ENCODE measurements at places on chromosomes 5 and 9.

DNA sequence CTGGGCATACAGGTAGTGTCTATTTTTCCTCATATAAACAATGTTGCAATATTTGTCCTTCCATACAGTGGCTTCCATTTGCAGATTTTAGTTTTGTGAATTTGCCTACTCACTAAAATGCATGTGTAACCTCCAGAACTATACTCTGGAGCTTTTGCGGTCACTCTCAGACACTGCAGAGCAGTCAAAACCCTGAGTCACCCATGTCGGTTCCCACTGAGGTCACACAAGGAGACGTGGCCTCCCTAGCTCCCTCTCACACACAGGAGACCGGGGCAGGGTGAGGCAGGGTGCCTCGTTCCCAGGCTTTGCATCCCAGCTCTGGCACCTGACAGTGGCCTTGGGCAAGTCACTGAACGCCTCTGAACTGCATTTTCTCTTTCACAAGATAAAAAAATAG is 55.5 kb upstream of the ZNF354A start:
- no peak for DNase-seq

- peak; percentile 76 for DNase-seq
Observed at GRCh38 chr9:131719262-131719908, 20.5 kb downstream of the RAPGEF1 start.

DNA sequence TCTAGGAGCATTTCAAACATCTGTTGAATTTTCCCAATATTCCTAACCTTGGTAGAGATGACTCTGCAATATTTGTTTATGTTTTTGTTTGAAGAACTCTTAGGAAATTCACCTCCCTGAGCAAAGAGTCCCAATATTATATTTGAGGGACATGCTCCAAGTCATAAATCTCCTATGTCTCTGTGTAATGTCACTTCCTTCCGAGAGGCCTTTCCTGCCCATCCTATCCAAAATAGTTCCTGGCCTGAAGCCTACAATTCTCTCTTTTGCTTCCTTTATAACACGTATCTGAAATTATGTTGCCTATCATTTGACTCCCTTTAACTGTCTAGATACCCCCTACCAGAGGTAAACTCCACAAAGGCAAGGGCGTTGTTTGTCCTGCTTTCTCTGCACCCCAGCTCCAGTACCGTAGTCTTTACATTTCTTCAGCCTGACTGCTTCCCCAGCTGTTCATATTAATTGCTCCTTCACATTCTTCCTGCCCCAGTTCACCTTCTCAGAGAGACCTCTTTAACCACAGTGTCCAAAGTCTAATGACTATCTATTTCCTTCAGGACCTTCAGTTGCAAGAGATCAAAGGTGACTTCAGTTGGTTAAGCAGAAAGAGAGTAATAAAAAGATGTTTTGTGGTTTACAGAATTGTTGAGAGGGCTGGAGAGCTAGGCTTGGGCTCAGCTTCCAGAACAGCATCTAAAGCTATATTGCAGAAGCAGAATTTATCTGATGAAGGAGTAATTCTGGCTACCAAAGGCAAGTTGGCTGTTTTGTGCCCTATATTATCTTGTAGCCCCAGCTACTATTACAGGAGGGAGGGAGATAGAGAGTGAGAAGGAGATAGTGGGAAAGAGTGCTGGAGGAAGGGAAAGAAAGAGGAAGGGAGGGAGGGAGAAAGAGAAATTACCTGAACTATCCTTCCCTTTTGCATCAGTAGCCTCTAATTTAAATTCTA is 109.3 kb upstream of the TMEM161B start:
- no peak for DNase-seq

DNA sequence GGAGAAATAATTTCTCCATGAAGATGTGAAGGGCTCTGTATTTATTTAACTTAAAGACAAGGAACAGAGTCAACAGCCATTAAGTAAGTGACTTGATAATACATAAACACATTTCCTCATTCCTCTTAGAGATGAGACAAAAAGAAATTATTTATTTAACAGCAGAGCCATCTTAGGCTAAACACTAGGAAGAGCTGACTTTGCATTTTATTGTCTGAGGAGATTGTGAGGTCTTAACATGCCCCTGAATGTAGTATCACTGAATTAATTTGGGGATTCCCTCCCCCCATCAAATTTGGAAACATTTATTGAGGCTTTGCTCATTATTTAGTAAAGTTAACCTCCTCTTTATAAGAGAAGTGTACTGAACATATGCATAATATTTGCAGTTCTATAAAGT is 35.2 kb downstream of the TAS2R1 start:
- DNase-seq, result no peak

DNA sequence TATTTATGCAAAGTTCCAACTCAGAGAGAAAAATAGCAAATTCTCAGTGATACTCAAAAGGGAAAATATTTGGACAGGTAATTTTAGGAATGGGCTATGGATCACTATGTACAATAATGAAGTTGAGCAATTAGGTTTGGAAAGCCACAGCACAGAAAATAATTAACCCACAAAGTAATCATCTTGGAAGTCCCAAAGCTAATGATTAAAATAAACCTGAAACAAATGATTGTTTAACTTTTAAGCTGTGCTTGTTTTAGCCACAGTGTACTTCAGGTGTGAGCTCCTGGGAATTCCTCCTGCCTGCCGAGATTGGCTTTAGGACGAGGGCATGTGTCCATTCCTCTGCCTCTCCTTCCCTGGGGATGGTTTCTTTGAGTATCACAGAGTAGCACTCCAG is 403.9 kb downstream of the ZSWIM6 start:
- DNase-seq, result no peak

- no peak for DNase-seq
Observed at GRCh38 chr5:74618106-74618505, 22.4 kb downstream of the ENC1 start.

- peak; percentile 59 for DNase-seq
Observed at GRCh38 chr9:133147412-133148198, 16.1 kb downstream of the GBGT1 start.

GRCh38 chr5:6736524-6737042 is 23.4 kb downstream of the TENT4A start:
- DNase-seq, result no peak

- DNase-seq, result peak; percentile 43
Observed at GRCh38 chr9:114898741-114899140, 31.6 kb downstream of the TNFSF8 start.

GRCh38 chr5:76084496-76085242 is 1.5 kb downstream of the SV2C start:
- DNase-seq, result no peak

GRCh38 chr5:127275641-127276193 is 14.9 kb upstream of the MEGF10 start:
- DNase-seq, result no peak

GRCh38 chr5:146101646-146102045 is 3.7 kb downstream of the PLAC8L1 start:
- DNase-seq, result no peak

GRCh38 chr9:113886933-113887332 is 10.8 kb downstream of the ZNF618 start:
- DNase-seq, result no peak

GRCh38 chr5:126732716-126733115 is 44.2 kb upstream of the LMNB1 start:
- DNase-seq, result no peak

DNA sequence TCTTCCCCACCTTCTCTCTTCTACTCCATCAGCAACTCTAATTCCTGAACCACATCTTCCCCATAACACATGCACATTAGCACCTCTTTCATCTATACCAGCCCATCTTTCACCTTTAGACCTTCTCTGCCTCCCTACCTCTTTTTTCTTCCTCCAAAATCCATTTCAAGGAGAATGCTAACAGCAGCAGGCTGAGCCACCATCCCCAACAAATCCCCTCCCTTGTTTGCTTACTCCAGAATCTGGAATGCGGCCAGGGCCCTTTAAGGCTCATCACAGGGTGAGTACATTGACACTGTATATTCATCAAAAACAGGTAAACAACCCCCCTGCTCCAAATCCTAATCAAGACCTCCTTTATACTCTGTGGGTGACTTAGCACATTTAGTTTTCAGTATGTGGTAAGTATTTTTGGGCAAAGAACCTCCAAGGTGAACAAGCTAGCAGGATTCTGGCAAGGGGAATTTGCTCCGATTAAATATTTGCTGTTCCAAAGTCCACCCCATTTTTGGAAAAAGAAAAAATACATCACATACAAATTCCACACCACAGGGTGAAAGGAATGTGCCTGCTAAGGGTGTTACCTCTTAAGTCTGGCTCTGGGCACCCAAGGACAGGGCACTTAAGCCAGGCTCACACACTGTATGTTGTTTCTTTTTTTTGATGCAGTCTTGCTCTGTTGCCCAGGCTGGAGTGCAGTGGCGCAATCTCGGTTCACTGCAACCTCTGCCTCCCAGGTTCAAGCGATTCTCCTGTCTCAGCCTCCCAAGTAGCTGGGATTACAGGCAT is 71.4 kb downstream of the SERINC5 start:
- DNase-seq, result no peak

DNA sequence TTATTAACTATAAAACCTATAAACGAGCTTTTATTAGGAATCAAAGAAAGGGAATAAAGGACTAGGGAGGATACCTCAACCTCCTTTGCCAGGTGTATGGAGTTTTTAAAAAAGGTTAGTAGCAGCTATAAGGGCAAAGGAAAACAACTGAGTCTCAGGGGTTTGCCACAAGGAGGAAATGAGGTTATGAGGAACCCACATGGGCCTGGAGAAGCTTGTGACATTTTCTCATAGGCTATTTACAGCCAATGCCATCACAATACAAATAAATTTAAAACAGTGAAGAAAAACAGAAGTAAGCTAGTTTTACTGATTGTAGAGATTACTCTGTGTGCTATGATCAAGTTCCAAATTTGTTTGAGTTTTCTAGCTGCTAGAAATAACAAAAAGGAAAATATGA is 92.6 kb downstream of the CDKN2A start:
- no peak for DNase-seq

GRCh38 chr9:21357479-21358460 is 7.1 kb upstream of the IFNA6 start:
- DNase-seq, result peak; percentile 47

DNA sequence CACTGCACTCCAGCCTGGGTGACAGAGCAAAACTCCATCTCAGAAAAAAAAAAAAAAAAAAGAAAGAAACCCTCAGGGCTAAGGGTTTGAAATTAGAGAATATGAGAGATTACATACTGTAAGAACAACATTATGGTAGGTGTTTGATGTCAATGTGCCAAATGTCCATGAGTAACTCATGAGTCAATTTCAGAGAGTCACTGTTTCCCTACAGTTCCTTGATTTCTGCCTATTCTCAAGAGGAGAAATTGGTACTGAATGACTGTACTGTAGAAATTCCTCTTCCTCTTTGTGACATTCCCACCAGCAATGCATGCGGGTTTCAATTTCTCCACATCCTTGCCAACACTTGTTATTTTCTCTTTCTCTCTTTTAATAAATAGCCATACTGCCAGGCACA is 35.2 kb downstream of the MARVELD2 start:
- no peak for DNase-seq

GRCh38 chr5:123705741-123706140 is 193.8 kb downstream of the CSNK1G3 start:
- DNase-seq, result no peak

DNA sequence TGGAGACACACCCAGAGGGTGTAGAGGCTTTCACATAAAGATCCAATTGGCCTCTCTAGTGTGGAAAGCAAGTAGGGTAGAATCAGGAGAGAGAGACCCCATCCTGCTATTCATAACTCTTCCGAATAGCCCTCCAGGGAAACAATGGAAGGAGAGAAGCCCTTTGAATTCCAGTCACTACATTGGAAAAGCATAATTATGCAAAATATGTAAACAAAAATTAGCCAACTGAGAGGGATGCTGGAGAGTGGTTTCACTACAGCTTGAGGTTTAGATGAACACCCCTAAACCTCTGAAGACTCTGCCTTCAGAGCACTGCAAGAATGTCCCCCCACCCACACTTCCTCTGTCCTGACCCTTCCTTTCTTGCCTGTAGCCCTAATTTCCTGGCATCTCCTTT is 197.3 kb upstream of the ANKRD55 start:
- no peak for DNase-seq

DNA sequence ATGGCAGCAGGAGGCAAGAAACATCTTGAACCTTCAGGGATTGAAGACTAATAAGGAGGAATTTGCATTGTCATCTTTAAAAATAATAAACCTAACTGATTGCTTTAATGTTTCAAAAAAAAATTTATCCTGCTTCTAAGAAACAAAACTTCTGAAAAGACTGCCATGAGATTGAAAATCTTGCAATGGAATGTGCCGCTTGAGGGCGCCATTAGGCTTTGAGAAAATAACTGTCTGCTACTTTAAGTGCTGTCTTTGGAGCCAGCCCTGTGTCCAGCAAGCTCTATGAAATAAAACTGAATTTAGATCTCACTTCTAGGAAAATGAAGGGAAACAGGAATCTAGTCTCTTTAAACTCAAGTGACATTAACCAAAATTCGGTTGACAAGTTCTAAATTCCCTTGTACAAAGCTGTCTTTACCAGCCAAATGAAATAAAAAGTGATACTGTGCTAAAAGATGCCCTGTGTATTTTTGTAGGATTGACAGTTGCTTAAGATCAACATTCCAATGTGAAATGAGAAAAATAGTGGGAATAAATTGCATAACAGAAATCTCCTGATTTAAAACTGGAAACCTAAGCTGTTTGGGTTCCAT is 79.4 kb downstream of the ESM1 start:
- peak; percentile 67 for DNase-seq

- DNase-seq, result no peak
Observed at GRCh38 chr9:129506892-129507291, 114.0 kb downstream of the C9orf50 start.

DNA sequence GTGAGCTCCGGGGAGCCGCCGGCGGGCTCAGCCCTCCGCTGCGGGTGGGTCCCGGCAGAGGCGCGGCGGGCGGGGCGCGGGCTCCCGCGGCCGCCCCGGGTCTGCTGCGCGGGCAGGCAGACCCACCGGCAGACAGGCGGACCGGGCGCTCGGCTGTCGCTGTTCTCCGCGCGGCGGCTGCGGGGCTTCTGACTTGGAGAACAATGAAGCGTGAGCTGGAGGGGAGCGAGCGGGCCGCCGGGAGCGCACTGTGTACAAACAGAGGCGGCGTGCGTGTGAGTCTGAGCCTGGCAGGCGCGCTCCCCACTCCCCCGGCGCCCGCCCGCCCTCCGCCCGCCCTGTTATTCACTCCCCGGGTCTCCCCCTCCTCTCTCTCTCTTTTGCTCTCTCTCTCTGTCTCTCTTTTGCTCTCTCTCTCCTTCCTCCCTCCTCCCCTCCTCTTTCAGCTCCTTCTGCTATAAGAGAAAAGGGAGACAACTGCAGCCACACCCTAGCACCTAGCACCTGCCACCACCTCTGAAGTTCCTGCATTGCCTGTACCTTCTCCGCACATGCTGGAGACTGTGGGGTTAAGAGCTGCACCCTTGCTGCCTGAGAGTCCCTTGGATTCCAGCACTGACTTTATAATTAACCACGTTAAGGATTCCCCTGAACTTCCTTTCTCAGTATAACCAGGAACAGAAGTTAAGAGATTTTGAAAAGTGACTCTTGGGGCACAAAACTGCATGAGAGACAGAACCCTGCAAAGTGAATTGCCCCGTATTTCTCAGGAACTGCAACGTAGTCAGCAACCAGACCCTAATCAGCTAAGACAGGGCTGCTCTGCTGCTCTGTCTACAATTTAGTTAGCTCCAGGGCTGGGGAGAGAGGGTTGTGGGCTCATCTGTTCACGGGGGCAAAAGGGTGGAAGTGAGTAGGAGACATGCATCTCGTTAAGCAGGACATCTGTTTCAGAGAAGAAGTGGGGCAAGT is at the start of gene EDIL3:
TSS of gene EDIL3 (minus strand) at position 277 of the 972 bp plus-strand sequence. CDS start 506 bp downstream, outside the sequence.
- DNase-seq, result peak; percentile 74

Data from pons (tissue), 1 donor.